ENCODE measurements at places on chromosomes 2 and 18.

- DNase-seq = no peak
Observed at GRCh38 chr2:11862049-11862448, 115.6 kb downstream of the LPIN1 start.

DNA sequence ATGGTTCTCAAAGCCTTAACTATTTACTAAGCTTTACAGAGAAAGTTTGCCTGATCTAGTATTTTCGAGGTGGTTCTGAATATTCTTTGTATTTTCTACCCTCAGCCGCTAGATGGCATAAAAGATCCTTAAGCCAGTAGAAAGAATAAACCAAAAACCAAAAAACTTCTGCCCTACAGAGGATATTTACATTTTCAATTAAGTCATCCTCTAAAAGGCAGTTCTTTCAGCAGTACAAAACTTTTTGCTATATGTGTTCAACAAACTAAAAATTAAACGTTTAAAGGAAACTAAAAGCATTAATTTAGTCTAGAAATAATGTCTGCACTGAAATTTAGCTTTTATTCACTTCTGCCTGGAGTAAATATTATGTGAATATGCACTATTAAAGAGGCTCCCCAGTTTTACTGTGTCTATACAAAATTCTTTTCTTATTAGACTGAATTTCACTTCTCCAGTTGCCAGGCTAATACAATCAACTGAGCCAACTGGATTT lies 297.5 kb downstream of the PIEZO2 start:
- no peak for DNase-seq

DNA sequence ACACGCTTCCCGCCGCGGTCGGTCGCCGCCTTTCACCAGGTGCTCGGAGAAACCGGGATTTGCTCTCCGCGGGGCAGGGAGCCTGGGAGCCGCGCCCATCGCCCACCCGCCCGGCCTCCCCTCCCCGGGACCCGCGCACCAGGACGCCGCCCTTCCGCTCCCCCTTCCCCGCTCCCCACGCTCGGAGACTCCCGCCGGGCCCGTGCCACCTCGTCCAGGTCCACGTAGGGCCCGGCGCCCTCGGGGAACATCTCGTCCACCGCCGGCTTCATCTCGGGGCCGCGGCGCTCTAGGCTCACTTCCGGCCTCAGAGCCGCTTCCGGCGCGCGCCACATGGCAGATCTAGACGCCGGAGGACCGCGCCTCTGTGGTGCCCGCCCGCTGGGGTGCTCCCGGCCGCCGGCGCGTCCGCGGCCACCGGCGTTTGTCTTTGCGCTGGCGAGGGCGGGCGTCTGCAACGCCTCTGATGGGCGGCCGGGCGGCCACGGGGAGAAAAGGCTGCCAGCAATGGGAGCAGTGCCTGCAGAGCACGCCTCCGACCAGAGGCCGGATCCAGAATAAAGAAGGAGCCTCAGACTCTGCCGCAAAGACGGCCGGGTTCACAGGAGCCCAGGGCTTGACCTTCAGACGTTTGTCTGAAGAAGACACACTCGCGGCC lies at the start of gene COPS9:
TSS of gene COPS9 (minus strand) at position 293 of the 658 bp plus-strand sequence. CDS start at position 272, 21 bp downstream.
- DNase-seq = peak; percentile 66

- DNase-seq = no peak
Observed at GRCh38 chr2:111634050-111634794, 249.8 kb downstream of the ANAPC1 start.

DNA sequence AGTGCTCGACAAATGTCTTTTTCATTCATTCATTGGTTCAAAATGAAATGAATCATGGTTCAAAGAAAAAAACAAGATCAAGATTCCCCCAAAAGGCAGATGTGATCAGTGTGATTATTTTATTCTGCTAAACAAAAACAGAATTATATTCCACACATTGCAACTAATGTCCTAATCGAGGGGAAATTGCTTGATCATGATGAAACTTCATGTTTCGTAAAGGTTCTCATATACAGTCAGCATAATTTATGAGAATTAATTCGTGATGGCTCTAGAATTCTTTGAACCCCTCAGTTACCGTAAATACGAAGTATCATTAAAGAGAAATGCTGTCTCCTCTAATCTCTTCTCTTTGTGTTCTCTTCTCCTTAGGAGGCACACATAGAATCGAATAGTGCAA lies 42.1 kb upstream of the MBOAT2 start:
- DNase-seq = no peak

DNA sequence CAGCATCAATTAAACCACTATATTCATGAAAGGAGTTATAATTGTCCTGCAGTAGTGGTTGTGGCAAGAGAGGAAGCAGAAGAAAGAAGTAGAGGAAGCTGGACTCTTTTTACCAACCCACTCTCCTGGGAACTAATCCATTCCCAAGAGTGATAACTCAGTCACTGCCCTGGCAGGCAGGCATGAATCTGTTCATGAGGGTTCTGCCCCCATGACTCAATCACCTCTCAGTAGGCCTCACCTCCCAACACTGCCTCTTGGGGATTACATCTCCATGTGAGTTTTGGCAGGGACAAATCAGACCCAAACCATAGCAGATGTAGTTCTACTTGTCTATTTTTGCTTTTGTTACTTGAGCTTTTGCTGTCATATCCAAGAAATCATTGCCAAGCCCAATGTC lies 232.7 kb upstream of the MAP2 start:
- DNase-seq = no peak

GRCh38 chr18:63514888-63515678 lies 27.1 kb upstream of the SERPINB12 start:
- DNase-seq = no peak

GRCh38 chr2:207166349-207167098 lies 776 bp upstream of the KLF7 start:
- peak; percentile 68 for DNase-seq
